ENCODE measurements at places on chromosomes 16 and 17.

DNA sequence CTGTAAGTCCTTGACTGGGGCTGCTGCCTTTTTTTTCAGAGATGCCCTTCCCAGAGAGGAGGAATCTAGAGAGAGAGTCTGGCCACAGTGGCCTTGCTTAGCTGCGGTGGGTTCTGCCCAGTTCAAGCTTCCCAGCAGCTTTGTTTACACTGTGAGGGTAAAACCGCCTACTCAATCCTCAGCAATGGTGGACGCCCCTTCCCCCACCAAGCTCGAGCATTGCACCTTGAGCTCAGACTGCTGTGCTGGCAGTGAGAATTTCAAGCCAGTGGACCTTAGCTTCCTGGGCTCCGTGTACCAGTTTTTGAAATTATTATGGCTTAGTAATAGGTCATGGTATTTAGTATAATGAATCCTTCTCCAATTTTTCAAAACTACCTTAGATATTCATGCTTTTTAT, 395.4 kb downstream of the NPIPA7 start:
- no peak for DNase-seq

DNA sequence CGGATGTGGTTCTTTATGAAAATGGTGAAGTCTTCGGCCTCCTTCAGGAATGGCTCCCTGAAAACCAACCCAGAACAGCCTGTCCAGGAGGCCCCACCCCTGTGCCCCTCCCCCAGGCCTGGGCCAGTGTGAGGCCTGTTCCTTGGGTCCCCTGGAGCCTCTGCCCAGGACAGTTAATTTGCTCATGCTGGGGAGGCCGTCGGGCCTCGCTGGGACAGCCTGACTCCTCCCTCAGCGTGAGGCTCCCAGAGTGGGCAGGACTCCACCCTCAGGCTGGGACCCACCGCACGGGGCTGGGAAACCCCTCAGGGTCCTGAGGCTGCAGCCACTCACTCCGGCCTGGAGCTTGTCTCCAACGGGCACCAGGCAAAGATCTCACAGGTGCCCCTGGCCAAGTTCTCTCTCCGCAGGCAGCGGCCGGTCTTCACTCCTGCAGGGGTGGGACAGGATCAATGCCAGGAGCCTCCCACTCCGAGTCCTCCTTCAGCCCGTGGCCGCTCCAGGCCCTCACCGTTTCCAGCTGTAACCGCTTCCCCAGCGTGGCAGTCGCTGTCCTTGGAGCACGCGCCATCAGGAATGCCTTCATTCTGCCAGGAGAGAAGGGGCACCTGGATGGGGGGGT, 5.8 kb downstream of the P2RX5 start:
- DNase-seq, result no peak

DNA sequence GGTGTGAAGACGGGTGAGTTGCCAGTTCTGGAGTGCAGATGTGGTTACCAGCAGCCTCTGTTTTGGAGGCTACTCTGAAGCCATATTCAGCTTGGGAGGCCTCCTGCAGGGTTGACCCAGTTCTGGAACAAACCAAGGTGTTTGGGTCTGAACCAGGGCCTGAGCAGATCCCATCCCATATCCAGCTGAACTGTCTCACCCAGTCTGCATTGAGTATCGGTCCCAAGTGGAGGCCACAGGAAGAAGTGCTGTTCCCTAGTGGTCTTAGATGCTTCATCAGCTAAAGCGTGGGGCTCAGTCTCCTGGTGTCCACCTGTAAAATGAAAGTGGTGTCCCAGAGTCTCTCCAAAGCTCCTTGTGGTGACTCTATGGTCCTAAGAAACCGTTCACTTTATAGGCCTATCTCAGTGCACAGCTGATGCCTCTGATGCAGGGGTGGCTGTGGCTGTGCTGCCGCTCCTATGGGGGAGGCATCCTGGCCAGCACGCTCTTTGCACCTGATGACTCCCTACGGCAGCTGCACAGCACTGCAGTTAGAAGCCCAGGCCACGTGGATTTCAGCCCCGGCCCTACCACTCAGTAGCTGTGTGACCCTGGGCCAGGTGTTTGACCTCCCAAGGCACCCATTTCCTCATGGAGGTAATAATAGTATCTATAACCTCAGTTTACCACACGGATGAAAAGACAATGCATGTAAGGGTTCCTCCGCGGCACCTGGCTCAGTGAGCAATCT, 21.0 kb downstream of the CBX4 start:
- DNase-seq, result no peak

DNA sequence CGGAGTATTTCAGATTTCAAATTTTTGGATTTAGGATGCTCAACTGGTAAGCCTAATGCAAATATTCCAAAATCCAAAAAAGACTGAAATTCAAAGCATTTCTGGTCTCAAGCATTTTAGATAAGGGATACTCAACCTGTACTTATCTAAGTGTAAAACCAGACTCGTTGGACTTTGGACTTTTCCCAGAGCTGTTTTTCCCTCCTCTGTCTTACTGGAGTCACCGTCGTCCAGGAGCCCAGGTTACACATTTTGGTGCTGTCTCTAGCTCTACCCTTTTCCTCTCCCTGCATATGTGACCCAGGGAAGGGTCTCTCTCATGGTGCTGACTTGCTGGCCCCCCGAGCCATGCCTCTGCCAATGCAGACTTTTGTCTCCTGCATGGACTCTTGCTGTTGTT, 46.0 kb upstream of the MMP2 start:
- no peak for DNase-seq

DNA sequence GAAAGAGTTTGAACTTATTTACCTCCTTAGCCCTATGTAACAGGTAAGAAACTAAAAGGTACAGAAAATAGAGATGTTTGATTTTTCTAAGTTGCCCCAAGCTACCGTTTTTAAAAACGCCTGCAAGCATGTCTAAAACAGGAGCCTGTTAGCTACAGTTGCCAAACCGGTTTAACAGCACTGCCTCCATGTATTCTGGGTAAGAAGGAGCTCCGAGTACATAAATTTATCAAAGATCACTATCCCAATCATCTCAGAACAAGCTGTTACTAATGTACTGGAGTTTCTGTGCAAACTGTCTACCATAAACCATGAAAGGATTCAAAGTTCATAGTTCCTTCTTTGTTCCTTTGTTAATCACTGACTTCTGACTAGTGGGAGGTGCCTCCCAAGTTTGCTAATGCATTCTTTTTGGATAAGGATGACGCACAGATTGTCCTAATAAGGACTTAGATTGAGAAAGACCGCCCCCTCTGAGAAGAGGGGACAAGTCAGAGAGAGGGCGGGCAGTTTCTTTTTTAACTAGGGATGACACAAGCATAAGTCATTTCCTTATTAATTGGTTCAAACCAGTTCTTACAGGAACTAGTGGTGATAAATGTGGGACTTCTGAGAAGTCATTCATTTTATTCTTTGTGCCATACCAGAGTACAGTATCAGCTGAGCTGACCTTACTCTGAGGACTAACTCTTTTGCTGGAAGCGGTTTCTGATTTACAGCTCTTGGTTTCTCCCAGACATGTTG, 55.3 kb downstream of the TUBD1 start:
- peak; percentile 78 for DNase-seq

- DNase-seq, result no peak
Measured at GRCh38 chr17:40151414-40151963, 11.2 kb downstream of the CASC3 start.

GRCh38 chr17:52306314-52306713, 147.8 kb upstream of the CA10 start:
- DNase-seq, result no peak

DNA sequence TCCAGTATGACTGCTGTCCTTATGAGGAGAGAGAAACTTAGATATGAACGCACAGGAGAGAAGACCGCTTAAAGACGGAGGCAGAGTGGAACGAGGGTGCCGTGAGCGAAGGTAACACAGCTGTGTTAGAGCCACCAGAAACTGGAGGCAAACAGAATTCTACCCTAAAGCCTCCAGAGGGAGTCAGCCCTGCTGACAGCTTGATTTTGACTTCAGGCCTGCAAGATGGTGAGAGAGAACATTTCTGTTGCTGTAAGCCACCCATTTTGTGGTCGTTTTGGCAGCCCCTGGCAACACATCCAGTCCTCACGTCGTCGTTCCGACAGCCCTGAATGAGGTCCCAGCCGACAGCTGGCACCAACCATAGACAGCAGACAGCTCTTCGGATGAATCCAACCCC, 2.8 kb upstream of the SPATA2L start:
- DNase-seq, result no peak

DNA sequence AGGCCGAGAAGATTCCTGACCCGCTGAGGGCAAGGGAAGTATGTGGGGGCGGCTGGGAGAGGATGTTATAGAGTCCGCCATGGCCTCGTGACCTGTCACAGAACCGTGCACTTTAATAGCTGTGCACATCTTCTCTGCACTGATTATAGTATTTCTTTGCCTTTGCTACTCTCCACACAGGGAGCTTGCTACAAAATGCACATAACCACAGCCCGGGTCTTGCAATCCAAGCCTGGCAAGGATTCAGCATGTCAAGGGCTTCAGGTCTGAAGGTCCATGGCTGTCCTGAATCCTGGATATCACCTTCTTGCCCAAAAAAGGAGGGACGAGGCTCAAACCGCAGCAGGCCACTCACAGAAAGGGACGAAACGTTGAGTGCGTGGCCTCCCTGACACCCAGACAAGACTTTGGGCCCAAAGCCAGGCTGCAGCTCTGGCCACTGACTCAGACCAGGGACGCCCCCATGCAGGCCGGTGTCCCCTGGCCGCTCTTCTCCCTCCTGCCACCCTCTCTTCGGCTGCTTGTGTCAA, 43.7 kb downstream of the USP22 start:
- no peak for DNase-seq

DNA sequence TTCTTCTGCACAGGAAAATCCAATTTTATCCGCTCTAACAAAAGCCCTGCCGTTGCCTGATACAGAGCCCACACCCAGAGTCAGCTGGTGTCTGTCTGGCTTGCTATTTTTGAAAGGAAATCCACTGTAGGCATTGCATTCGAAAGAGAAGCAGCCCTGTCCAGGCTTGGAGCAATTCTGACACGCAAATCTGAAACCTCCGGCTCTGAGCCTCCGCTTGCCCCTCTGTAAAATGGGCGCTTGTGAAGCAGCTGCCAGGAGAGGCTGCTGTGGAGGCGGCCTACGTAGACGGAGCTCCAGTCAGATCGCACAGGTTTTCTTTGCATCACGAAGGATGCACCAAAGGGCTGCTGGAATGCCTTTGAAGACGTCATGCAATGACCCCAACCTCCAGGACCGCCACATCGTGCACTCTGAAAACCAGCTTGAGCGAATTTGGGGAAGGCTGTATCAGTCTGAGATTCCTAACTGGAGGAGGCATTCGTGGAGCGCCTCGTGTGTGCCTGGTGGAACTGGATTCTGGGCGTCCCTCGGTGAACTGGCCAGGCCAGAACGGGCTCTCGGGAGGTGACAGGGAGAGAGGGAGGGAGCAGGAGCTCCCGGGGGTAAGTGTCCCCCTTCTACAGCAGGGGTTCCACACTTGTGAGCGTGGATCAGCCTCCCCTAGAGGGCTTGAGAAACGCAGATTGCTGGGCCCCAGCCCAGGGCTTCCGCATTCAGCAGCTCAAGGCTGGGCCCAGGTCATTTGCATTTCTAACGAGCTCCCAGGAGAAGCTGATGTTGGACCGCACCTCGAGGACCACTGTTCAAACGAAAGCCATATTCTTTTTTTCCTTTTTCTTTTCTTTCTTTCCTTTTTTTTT, 215.5 kb downstream of the MRTFB start:
- DNase-seq, result no peak
